ENCODE measurements at places on chromosomes 12 and 14.

DNA sequence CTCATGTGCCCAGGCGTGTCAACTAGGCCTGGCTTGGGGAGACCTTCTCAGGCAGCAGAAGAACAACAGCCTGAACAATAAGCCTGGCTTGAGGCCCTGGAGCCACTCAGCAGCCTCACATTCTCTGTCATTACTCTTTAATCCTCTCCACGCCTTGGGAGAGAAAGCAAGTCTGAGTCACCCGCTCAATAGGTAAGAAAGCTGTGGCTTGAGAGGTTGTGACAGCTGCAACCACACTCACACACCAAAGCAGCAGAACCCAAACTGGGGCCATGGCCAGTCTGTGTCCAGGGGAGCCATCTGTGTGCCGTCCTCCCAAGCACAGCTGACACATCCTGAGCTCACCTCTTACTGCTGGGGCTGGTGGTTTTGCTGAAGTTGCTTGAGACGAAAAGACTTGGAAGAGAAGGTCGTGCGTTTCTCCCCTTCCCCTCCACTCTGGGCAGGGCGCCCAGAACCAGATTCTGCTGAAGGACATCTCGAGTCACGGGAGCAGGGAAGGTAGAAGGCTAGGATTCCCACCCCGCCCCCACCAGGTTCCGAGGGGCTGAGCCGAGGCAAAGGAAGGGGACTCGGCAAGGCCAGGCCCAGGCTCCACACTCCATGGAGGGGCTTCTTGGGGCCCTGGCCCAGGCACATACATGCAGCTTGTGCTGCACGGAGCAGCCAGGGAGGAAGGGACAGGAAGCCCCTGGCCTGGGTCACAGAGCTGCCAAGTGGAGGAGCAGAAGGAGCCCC is 5.5 kb downstream of the TMEM63C start:
- no peak for DNase-seq

- DNase-seq = no peak
Observed at GRCh38 chr12:24911271-24911791, 37.6 kb downstream of the BCAT1 start.

DNA sequence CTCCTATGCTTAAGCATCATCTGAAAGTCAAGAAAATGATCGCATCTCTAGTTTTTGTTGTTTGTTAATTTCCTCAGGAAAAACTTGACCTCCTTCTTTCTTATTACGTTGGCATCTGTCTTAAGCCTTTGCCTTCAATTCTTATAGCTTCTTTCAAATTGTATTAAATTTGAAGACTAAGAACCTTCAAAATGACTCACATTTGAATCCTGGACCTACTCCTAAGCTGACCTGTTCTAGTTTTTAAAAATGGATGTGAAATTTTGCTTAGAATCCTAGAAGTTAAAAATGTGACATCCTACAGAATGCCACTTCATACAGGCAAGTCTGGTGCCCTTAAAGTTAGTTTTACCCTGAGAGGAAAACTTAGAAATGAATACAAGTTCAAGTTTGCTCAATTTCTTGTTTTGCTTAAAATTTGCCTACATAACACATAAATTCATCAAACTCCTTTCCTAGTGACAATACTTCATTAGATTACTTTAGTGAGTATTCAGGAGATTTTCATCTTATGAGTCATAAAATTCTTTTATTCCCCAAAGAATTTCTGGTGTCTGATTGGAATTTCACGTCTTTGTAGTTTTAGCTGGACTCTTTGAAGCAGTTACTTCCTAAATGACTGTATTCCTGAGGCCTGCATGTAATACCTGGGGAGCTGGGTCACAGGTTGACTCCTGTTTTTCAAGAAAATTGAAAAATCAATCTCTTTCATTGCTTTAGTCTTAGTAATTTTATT is 152.3 kb downstream of the MSRB3 start:
- no peak for DNase-seq

- DNase-seq = no peak
Observed at GRCh38 chr12:76711241-76711640, 52.7 kb upstream of the ZDHHC17 start.

DNA sequence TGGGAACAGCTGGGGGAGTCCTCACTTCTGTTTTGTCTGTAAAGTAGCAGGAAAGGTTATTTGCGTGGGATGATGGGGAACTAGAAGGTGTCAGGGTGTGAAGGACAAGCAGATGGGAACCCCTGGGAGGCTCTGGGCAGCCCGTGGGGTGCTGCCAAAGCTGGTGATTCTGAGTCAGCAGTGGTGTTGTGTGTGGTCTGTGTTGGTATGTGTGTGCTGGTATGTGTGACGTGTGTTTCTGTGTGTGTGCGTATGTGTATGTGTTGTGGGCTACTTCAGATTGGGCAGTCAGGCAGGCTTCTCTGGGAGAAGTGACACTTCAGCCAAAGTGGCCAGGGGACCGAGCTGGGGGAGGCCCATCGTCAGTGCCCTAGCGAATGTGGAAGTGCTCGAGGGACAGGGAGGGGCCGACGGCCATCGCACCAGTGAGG is 15.3 kb upstream of the BDKRB2 start:
- DNase-seq = no peak

GRCh38 chr14:33039311-33039710 is 100.6 kb downstream of the NPAS3 start:
- DNase-seq = no peak

DNA sequence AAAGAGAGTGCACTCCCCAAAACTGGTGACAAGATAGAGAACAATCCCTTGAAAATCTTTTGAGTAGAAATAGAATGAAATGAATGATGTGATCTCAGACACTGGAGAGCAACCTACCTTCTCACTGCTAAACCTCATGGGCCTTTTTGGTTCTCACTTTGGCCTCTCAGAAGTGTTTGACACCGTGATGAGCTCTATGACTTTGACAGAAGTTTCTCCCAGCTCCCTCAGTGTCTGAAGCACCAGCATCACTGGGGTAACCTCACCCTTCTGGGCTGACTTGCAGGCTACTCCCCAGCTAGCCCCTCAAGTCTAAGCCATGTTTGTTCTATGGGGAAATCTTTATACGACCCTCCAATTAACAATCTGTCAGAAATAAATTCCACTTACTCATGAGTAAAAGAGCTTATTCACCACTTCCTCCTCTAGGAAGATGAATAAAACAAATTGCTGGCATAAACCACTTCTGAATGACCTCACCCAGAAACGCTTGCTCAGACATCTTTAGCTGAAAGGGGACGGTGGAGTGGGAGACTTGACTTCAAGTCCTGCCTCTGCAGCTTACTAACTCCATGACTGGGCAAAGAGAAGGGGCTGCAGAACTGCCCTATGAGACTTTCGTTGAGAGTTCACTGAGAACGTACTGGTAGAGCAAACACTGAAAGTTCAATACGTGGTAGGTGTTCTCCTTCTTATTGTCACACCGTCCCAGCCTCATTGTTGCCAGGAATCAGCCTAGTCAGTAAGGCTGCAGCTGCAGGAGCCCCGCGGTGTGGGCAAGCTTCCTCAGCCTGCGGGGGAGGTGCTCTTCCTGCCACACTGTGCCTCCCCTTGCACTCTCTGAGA is 46.5 kb downstream of the ST8SIA1 start:
- no peak for DNase-seq

GRCh38 chr12:91618281-91618680 is 435.7 kb upstream of the DCN start:
- no peak for DNase-seq
